Fibroblast of upper back skin (primary cell): ENCODE measurements at places on chromosomes 6 and 20.

GRCh38 chr6:157547112-157547511, 166.1 kb downstream of the ZDHHC14 start:
- DNase-seq, result no peak

- no peak for DNase-seq
These were observed 152.7 kb downstream of the VEGFA start for GRCh38 chr6:43922426-43923375.

GRCh38 chr6:126367849-126368248, 27.9 kb downstream of the CENPW start:
- DNase-seq, result no peak

- DNase-seq, result no peak
These were observed 49.2 kb downstream of the CBFA2T2 start for GRCh38 chr20:33539129-33539528.

DNA sequence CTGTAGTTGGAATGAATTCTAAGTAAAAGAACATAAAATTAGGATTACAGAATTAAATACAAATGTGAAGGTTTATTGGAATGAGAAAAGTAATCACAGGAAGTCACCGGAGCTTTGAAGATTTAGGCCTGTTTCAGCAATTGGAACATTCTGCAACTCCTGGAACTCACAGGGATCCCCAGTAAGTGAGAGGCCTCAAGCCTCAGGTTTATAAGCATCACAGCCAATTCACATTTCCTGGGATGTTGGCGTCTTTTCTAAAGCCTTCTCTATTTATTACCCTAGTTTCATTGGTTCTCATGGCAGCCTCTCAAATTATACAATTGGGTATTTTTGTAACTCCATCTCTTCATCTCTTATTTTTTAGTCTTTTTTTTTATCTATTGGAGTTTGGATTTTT, 90.4 kb upstream of the HIVEP1 start:
- DNase-seq, result no peak

DNA sequence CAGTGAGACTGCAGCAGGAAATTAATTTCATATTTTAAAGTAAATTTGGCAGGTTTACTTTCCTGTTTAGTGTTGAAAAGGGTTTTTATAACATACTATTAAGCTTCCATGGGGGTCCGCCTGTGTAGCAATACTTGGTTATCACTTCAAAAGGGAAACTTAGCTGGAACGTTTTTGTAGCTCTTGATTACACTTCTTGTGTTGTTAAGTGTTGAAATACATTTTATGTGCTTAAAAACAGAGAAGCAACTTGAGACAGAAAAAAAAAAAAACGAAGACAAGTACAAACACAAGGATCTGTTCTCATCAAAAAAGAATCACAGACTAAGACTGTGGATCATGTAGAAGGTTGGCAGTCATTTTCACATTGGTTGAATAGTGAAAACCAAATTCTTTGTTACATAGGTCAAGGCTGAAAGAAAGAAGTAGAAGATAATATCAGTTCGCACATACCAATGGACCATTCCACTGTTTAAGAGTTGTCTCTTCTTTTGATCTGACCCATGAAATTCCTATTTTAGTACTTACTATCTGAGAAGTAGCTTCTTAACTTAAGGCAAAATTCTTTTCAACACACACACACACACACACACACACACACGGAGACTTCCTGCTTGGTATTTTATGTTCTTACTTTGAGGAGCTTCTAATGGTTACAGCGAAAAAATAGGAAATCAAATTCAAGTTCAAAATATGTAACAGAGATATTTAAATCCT, 113.9 kb upstream of the SLC35B3 start:
- no peak for DNase-seq

DNA sequence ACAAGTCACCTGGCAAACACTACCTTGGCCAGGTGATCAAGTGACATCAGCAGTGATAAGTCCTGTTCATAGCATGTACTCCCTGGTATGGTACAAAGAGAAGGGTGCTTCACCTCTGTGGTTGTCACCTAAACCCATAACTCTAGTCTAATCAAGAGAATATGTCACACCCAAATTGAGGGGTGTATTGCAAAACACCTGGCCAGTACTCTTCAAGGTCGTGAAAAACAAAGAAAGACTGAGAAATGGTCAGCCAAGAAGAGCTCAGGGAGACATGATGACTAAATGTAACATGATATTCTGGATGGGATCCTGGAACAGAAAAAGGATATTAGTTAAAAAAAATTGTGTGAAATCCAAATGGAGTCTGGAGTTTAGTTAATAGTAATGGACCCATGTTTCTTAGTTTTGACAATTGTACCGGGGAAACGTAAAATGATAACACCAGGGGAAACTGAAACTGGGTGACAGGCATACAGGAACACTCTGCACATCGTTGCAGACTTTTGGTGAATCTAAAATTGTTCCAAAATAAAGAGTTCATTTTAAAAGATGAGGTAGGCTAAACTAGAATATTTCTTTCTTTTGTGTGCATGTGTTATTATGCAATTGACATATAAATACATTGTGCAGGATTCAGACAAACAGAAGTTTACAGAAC, 262.0 kb downstream of the CDC5L start:
- DNase-seq, result peak; percentile 74

GRCh38 chr6:167455371-167455770, 130.5 kb downstream of the TTLL2 start:
- no peak for DNase-seq

GRCh38 chr6:22295145-22295544, 1.7 kb downstream of the PRL start:
- no peak for DNase-seq

GRCh38 chr6:129140526-129140925, 257.6 kb downstream of the LAMA2 start:
- peak; percentile 37 for DNase-seq

- no peak for DNase-seq
These were observed 514 bp downstream of the TCFL5 start for GRCh38 chr20:62860924-62861691.
